ENCODE measurements at places on chromosomes 1 and 21. TPM values are rescaled to one million over a fixed set of nuclear protein-coding genes. Genes with fewer than 3 reads are reported as not detected.

DNA sequence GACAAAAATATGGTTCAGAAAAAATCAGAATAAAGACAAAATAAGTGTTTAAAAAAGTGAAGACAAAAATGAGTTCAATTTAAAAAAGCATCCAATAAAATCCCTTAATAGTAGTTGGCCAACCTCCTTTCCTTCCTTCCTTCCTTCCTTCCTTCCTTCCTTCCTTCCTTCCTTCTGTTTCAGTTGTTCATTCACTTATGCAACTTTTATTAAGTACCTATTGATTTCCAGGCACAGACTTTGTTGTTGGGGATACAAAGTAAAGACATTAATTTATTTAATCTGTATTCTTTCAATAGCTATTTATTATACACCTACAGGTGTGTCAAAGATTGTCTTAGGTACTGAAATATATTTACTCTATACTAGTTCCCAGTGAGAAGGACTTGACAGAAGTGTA is 2.4 kb upstream of the LIPI start:
- no peak for DNase-seq

- DNase-seq, result no peak
These were observed 91.4 kb downstream of the LYST start for GRCh38 chr1:235775246-235775860.

DNA sequence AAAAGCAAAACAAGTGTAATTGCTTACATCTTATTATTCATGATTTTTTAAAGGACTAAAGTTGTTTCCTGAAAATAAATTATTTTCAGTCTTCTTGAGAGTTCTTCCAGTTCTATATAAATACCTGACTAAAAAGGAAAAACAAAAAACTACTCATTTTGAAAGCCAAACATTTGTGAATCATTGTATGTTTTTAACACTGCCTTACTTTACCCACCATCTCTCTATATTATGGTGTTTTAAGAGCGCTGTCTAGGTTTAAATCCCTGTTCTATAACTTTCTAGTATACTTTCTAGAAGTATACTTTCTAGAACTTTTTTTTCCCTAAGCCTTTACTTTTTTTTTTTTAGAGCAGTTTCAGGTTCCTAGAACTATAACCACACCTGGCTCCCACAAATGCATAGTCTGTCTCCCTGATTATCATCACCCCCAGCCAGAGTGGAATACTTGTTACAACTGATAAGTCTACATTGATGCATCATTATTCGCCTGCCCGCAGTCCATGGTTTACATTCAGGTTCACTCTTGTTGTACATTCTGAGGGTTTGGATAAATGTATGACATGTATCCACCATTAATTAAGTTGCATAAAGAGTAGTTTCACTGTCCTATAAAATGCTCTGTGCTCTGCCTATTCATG is 9.8 kb downstream of the RSBN1 start:
- no peak for DNase-seq

DNA sequence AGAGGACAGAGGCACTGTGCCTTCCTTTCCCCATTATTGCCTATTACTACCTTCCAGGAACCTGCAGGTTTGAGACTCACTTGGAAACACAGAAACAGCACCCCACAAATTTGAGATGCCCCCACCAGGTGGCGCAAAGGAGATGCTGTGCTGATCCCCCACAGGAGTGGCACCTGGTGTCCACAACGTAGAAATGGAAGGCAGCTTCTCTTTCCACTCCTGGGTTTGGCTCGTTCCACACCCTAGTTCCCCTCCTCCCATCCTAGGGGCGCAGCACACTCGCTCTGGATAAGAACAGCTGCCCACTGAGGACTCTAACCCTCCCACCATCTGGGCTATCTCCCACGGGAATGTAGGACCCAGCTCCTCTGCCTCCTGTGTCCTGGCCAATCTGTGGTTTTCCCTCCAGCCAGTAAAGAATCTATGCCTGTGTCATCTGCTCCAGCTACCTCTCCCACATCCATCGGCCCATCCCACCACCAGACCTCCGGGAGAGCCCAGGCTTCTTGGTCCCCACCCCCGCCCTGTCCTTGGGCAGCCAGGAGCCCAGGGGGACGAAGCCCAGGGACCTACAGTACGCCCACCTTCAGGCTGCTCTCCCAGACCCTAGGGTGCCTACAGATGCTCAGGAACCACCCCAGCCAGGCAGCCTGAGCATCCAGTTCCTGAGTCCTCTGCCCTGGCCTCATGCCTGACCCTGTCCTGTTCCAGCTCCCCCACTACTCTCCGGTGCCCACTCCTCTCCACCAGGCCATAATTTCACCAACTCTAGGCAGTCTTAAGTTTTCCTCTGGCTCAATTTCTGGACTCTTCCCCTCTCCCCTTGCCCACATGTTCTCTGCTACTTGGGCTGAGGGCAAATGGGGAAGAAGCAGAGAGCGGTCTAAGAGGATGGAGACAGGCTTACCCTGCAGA is 549 bp downstream of the THBS3 start:
- peak; percentile 84 for DNase-seq

GRCh38 chr1:116853680-116854402 is 55.9 kb upstream of the PTGFRN start:
- no peak for DNase-seq

- no peak for DNase-seq
These were observed 47.6 kb upstream of the DMRTB1 start for GRCh38 chr1:53411541-53412152.

- peak; percentile 93 for DNase-seq
These were observed at the start of the genes LZIC and NMNAT1 for GRCh38 chr1:9942939-9943788. TSS of gene LZIC (minus strand) at chr1:9943391. CDS start at chr1:9936619, 6,772 bp downstream. TSS of gene NMNAT1 (plus strand) at chr1:9943475. CDS start at chr1:9972074, 28,599 bp downstream.

- DNase-seq, result no peak
These were observed 10.7 kb upstream of the BSDC1 start for GRCh38 chr1:32404946-32405345.

DNA sequence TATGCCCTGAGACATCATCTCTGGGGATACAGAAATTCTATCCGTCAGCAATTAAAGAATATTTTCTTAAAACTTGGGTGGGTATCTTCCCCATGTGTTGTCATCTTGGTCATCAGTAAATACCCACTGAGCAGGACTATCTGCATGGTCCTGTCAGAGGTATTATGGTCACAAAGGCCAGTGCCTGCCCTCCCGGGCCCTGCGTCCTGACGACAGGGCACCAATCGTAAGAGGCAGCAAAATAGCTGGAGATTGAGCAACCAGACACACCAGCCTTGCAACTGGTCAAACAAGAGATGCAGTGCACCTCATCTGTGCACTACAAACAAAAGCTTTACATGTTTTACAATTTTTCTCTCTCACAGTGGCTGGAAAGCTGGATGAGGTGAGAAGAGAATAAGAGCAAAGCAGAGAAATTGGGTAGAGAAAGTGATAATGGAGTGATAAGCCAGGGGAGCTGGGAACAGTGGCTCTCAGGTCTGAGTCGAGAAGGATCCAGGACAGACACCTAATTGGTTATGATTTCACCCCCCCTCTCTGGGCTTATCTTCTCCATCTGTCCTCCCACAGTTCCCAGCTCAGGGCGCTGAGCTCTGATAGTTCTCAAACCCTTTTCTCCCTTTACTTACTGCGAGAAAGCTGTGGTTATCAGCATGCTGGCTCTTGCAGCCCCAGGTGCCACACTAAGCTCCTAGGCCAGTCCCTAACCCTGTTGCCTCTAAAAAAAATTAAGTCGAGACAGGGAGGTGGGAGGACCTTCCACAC is 8.8 kb upstream of the SRP9 start:
- no peak for DNase-seq

MYOG gene
- total RNA-seq, result not detected

PCNX2 gene
- total RNA-seq, result 0.82 TPM

Measured in left ventricle myocardium inferior (tissue), 1 donor.